NCI-H1105 (cell line): ENCODE measurements at places on chromosomes 11 and 22.
A peak's percentile ranks its signal among the peaks of the same experiment; 100 is the strongest.

DNA sequence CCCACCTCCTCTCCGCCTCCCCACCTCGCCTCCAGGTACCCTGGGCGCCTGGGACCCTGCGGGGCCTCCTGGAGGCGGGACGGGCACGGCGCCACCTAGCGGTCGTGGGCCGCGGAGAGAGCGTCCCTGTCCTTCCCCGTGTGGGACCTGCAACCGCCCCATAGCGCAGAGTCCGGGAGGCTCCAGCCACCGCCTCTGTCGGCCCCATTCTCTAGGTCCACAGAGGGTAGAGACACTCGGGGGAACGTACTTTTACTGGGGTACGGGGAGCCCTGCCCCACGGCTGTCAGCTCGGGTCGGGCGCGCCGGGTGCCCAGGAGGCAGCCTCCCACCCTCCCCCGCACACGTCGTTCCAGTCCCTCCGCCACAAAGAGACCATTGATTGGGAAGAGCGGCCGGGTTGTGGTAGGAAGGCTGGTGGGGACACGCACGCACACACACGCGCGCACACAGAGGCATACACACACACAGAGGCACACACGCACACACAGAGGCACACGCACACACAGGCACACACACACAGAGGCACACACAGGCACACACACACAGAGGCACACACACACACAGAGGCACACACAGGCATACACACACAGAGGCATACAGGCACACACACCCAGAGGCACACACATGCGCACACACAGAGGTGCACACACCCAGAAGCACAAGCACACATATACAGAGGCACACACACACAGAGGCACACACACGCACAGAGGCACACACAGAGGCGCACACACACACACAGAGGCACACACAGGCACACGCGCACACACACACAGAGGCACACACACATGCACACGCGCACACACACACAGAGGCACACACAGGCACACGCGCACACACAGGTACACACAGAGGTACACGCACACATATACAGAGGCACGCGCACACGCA lies 12.6 kb upstream of the NECTIN1 start:
- no peak for DNase-seq

DNA sequence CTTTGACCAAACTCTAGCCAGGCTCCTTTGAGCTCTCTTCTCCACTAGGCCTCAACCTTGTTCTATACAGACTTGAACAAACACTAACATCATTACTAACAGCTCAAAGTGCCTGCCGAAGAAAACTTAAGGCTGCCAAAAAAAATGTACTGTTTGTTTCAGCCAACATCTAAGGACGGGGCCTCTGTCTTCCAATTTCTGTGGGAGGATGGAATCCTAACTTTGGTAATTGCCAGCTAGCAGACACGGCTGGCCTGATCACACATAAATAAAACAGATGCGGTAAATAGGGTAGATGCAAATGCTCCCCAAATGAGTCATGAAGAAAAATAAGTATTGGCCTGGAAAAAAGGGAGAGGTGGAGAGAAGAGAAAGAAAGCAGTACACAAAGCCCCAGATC lies 394.3 kb downstream of the TMEM135 start:
- DNase-seq, result no peak

GRCh38 chr11:44509296-44509695 lies 56.2 kb upstream of the CD82 start:
- DNase-seq, result no peak

GRCh38 chr22:48488149-48488551 lies 1339.5 kb downstream of the BRD1 start:
- no peak for DNase-seq

DNA sequence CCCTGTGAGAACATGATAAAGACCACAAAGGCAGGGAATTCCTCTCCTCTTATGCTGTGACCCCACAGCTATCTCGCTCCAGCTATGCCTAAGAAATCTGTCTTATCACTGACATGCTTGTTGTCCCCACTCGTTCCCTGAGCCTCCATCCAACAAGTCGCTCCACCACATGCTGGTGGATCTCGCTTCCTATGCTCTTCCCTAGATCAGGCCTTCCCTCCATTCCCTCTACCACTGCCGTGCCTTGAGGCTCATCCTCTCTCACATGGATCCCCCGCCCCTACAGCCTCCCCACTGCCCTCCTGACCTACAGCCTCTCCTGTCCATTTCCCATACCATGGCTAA lies 1.4 kb upstream of the DGAT2 start:
- no peak for DNase-seq

- no peak for DNase-seq
Observed at GRCh38 chr22:17472932-17473331, 90.4 kb upstream of the SLC25A18 start.

DNA sequence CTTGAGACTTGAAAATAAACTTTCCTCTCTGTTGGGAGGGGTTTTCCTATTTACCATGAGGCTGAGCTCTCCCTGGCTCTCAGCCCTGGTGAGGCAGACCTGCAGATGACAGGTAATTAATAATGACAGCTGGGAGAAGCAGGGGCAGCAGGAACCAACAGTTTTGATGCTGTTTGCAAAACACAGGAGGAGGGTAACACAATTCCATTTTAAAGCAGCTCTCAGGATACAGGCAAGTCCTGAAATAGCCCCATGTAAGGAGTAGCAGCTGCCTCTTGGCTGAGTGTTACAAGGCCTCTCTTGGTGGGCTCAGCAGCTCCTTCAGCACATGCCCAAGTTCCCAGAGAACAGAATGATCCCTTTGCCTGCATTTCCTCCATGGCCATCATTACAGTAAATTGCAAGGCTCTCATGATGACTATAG lies 13.3 kb downstream of the PARVA start:
- DNase-seq, result peak; percentile 66

DNA sequence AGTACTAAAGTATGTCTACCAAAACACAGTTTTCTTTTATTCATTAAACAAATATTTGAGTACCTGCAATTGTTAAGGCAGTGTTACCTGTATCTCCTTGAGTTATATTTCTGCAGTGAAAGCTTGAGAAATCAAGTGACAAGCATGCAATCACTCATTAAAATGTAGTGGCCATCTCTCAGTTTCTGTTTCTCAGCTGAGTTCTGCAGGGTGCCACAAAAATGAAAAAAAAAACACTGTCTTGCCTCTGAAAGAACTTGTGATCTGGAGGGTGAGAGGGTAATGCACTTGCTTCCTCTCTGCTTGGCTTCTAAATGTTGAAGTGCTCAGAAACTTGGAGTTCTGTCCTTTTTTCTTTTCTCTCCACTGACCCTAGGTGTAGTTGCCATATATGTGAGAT lies 6.8 kb downstream of the QSER1 start:
- no peak for DNase-seq

- peak; percentile 78 for DNase-seq
Observed at GRCh38 chr11:63998558-63999348, 12.5 kb downstream of the OTUB1 start.

DNA sequence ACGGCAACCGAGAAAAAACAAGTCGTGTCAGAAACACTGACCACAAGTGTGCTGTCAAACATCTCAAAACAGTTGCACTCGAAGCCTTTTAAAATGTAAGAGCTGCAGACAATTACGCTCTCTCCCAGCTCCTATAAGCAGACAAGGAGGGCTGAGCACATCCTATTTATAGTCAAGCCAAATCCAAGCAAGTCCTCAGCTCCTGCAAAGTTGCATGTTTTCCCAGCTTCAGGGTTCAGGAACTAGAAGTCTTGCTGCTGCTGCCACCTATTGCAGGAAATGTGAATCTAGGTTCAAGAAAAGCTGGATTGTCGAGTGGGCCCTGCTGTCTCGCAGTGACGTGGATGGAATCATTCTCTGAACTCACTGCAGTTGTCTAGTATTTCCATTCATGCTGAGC lies 15.5 kb downstream of the EFCAB6 start:
- no peak for DNase-seq

GRCh38 chr11:1195682-1196515 lies 27.0 kb upstream of the MUC5B start:
- no peak for DNase-seq

GRCh38 chr22:19574247-19574646 lies 50.0 kb upstream of the CLDN5 start:
- no peak for DNase-seq

DNA sequence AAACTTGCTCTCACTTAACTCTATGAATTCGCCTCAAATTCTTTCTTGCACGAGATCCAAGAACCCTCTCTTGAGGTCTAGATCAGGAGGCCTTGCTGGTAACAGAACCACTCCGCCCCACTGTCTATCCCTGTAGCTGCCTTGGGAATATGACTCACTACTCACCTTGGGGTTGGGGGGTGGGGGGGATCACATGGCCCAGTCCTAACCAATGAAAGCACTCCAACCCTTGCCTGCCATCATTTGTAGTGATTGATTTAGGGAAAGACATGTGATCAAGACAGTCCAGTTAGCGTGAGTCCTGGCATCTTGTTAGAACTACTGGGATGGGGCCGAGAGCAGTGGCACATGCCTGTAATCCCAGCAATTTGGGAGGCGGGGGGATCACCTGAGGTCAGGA lies 4.8 kb upstream of the MRTFA start:
- DNase-seq, result no peak

- DNase-seq, result no peak
Observed at GRCh38 chr11:16469968-16470367, 113.6 kb upstream of the SOX6 start.

DNA sequence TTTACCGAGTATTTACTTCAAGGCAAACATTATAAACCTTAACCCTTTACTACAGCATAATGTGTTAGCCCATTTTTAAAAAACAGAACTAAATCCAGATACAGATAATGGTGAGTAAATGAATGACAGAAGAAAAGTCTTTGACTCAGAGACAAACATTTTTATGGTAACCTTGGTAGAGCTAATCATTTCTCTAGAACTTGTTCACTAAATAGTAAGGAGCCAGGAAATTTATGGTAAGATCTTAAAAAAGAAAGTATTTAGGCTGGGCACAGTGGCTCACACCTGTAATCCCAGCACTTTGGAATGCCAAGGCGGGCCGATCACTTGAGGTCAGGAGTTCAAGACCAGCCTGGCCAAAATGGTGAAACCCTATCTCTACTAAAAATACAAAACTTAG lies 11.5 kb upstream of the FUT4 start:
- DNase-seq, result no peak

GRCh38 chr11:24253237-24253760 lies 243.6 kb upstream of the LUZP2 start:
- DNase-seq, result no peak

- DNase-seq, result no peak
Observed at GRCh38 chr22:29103121-29103520, 30.3 kb downstream of the KREMEN1 start.

DNA sequence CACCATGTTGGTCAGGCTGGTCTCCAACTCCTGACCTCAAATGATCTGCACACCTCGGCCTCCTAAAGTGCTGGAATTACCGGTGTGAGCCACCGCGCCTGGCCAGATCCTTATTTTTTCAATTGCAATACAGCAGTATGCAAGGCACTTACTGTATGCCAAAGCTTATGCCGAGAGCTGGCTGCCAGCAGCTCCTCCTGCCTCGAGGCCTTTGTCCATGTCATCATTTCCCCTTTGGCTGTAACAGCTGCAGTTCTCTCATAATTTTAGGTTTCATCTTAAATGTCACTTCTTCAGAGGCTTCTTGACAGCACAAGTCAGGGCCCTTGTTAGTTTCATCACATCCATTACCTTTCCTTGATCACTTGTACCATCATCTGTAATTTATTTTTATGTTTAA lies 1.5 kb upstream of the SREBF2 start:
- DNase-seq, result no peak

- DNase-seq, result no peak
Observed at GRCh38 chr11:117427356-117427874, 99.8 kb downstream of the CEP164 start.

GRCh38 chr11:76026281-76026680 lies 180.0 kb downstream of the WNT11 start:
- no peak for DNase-seq

DNA sequence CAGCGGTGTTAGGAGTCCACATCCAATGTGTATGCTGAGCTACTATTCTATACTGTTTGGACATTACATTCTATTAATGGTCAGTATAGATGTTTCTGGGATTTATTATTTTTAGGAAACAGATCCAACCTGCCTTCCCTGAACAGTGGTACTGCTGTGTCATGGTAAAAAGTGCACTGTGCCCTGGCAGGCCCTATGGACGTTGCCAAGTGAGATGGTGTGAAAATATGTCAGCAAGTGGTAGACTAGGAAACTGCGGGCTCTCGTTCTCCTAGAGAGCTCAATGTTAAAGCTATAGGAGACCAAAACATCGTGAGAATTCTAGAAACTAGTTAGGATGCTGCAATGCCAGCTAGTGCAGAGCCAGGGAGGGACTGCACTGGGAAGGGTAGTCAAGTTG lies 26.0 kb upstream of the CYP2D6 start:
- no peak for DNase-seq
